ENCODE measurements at places on chromosomes 4 and X.

DNA sequence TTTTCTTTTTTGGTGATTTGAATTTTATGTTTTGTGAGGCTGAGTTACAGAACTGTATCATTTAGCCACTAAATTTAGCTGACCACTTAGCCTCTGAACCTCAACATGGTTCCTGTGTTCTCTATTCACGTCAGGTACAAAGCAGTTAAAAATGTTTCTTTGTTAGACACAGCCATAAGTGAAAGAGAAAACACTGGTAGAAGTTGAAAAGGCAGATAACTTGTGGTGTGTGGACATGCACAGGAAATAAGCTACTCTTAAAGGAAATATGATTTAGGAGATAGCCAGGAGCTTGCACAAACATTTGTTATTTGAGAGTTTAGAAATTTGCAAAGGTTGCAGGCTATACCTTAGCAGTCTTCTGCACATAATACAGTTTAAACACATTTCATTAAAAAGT, 171.0 kb upstream of the RPS6KA3 start:
- no peak for DNase-seq

DNA sequence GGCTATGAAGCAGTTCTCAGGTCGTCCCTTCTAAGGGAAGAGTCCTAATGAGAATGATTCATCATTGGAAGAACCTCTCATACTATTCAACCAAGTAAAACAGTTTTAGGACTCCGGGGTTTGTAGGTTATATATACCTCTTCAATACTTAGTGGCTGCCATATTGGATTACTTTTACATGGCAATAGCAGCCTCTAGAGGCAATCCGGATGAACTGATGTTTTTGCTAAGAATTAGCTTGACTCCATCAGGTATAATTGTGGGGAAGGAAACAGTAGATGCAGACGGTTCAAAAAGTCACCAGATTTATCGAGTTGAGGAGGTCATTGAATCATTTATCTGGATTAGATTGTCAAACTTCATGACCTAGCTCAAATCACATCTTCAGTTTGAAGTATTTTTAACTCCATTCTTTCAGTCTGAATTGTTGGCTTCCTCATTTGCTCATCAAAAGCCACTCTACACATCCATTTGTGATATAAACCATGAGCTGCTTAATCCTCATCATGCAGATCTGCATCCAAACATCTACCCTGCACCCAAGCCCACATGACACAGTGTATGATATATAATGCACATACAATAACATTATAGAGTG, 28.4 kb downstream of the GUCY1B1 start:
- DNase-seq, result peak; percentile 56

- DNase-seq, result no peak
Measured at GRCh38 chrX:2901367-2902036, 27.6 kb downstream of the ARSD start.

DNA sequence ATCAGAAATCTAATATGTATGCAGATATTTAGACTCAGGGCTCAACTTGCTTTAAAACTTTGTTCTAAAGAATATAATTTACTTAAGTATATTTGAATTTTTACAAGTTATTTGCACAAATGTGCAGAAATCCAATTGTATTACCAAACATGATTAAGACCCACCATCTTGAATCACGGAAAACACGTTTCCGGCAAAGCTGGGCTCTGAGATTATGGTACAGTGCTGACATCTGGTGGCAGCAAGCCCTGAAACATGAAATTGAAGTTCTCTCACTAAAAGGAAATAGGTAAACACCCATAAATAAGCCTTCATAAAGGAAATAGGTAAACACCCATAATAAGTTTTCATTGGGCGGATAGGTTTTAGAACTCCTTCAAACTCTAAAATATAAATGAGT, 98.3 kb upstream of the MAOA start:
- peak; percentile 40 for DNase-seq

DNA sequence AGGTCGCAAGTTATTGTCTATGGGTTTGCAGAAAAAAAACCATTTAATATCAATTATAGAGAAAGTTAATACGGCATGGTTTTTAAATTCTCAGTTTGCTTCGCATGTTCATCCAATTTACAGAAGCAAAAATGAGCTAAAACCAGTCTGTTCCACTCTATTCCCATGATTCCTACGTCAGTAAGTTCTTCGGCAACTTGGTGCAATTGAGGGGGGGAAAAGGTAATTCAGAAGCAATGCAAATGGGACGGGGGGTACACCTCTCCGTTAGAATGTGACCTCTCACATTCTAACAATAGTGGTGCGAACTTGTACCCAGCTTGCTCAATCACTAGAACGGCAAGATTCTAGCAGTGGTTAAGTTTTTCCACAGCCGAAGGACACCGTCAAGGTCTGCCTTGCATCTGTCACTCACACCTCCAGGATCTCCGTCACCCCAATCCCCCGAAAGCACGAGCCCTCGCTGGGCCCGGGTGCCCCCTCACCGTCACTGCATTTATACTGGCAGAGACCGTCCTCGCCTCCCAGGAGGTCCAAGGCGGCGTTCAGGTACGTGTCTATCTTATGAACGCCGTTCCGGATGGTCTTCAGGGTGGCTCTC, 653 bp downstream of the PLA2G12A start:
- no peak for DNase-seq

DNA sequence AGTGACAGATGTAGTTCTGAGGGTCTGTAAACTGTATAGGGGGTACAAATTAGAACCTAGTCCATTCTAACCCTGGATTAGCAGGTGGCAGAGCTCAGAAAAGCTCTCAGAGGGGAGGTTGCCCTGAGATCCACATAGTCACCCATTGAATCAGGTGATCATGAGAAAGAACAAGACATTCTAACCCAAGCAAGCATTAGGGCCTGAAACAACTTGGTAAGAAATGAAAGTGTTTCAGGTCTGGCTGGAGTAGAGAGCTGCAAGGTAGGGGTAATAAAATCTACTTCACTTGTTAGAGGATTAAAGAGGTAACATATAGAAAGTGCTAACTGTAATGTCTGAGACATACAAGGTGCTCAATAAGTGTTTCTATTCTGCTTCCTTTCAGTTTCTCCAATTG, 8.8 kb upstream of the BMP2K start:
- no peak for DNase-seq

DNA sequence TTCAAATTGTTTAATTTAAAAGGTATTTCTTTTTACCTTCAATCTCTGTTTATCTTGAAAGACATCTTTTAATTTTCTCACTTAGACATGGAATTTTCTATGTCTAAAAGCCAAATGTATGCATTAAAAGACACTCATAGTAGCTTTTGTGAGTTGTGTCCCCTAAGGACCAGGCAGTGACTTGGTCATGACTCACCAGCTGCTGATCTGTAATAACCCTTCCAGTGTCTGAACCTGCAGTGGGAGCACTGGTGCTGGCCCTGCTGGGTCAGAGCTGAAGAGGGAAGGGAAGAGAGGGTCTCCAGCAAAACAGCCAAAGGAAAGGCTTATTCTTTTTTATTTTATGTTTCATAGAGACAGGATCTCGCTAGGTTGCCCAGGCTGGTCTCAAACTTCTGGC, 31.1 kb upstream of the SH3D19 start:
- peak; percentile 59 for DNase-seq

- peak; percentile 65 for DNase-seq
Measured at GRCh38 chr4:105060628-105061027, 86.0 kb upstream of the TET2 start.

DNA sequence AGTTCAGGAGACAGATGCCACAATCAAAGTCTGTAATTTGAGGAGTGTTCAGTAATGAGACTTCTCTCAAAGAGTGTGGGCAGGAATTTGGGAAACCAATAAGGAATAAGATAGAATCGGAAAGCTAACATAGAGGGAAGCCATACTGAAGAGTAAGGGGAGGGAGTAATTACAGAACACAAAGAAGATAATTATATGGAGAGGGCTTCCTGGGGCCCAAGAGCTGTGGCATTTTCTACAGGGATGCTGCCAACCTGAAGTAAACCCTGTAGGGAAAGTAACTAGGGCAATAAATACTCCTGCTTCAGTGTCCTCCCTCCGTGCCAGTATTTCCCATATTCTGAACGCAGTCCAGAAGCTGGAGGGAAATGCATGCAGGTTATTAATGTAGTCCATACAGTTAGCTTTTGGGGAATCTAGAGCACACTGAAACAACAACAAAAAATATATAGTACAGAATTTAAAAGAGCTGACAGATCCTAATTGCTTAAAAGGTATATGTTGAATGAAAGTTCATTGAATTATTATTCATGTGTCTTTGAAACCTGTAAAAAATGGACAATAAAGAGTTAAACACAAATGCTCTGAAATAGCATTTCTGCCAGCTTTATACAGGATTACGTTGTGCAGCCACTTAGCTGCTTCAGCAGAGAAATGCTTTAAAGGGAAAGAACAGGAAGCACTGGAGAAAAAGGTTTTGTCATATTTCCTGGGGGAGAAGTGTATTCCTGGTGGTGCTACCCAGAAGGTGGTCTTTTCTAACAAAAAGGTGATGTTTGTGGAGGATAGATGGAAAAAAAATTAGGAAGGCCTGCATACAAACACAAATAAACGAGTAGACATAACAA, 48.0 kb downstream of the CXXC4 start:
- DNase-seq, result no peak

DNA sequence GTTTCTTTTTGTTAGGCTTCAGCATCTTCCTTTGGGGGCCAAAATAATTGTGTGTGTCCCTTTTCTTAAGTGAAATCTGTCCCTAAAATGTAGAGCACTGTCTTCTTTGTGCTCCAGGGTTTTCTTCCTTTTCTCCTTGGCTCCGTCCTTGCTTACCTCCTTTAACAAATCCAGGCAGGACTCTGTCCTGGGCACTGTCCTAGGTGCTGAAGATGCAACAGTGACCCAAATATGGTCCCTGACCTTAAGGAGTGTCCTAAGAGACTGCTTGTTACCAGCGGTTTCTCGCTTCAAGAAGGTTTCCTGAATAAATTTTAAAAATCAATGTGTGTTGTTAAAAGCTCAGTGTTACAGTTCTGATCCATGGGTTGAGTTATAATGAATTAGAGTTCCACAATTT, 471.8 kb downstream of the KCNIP4 start:
- peak; percentile 1 for DNase-seq

- DNase-seq, result no peak
Measured at GRCh38 chr4:183760326-183760725, 101.2 kb downstream of the TRAPPC11 start.

DNA sequence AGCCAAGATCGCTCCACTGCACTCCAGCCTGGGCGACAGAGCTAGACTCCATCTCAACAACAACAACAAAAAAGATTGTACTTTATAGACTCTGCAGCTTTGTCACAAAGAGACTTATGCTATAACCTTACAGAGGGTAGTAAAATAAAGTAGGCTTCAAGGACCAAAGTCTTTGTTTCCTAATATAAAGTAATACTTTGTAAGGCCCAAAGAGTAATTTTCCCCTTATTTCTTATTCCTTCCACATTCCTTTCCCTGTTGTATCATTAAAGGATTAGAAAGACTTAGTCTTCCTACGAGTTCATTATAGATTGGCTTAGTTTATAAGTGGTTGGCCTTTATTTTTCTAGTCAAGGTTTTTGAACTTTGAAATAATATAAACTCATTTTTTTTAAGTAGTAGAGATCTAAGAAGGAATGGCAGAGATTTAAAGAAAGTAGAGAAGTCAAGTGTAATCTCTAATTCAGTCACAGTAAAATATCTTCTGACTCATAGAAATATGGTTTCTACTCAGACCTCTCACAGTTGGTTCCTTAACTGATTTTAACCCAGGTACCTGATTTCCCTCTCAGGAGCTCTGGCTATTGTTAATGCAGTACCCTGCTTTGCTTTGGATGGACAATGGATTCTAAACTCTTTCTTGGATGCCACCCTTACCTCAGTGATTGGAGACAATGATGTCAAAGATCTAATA, 26.2 kb downstream of the YY2 start:
- DNase-seq, result no peak

GRCh38 chrX:37666516-37666915, 19.1 kb upstream of the XK start:
- DNase-seq, result peak; percentile 6

DNA sequence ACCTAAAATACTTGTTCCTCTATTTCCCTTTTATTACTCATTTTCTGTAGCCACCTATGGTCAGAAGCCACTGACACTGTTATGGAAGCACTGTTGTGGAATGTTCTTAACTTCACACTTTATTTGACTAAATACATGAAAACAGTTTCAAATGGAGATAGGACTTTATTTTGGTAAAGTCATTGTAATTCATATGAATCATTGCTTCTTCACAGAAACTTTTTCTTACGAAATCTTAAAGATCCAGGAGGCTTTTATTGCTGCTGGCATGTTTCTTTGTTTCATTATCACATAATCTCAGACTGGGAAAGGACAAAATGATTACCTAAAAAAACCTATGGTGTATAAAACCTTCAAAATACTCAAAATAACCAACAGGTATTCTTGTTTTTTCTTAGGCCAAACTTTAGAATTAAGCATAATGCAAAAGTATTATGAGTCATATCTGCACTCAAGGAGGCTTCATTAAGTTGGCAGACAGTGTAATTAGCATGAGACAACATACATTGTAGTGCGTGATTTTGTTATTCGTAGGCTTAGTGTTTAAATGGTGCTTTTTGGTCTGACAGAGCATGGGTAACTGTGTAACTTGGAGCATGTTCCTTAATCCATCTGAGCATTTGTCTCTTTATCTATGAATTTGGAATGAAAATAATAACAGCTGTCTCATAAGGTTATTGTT, 58.0 kb downstream of the SH3BGRL start:
- peak; percentile 28 for DNase-seq

DNA sequence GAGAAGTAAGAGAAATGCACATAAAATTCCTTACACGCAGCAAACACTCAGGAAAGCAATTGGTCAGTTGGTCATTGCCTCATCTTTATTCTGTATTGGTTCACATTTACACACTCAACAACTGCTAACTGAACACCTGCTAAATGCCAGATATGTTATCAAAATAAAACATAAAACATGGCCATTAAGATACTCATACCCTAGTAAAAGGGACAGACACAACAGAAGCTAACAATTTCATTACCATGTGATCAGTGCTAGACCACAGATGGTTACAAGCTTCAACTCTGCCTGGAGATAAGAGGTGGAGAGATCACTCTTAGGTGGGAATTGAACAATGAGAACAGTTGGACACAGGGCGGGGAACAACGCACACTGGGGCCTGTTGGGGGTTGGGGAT, 26.2 kb downstream of the TEC start:
- DNase-seq, result no peak

GRCh38 chr4:8320386-8320750, 50.8 kb downstream of the HTRA3 start:
- no peak for DNase-seq

DNA sequence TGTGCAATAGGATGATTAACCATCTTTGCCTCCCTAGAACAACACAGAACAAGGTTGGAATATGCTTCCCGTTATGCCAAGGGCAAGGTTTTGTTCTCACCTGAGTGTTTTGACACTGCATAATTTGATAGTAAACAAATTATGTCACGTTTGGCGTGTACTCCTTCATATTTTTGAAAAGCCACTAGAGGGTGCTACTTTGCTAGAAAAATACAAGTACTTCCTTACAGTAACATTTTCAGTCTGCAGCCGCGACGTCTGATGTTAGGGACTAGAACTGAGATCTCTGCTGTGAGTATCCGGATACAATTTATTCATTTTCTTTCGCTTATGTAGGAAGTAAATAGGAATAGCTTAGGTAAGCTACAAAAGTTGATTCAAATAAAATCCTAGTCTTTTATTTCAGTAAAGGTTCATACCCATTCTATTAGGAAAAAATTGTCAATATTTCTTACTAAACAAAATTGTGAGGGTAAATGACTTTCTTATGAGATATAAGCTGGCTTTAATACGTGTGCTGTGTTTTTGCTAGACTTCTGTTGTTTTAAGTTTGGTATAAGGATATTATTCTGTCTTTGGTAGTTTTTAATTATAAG, 181.1 kb upstream of the WDFY3 start:
- DNase-seq, result peak; percentile 86

GRCh38 chr4:2445130-2445529, 23.8 kb upstream of the RNF4 start:
- no peak for DNase-seq

GRCh38 chrX:21683941-21684340, 25.8 kb upstream of the KLHL34 start:
- peak; percentile 20 for DNase-seq
